ENCODE measurements at places on chromosomes 6 and 20. TPM values are rescaled to one million over a fixed set of nuclear protein-coding genes. Genes with fewer than 3 reads are reported as not detected.

YIPF3 gene
- polyA plus RNA-seq: 91.2 TPM

RBBP8NL gene
- polyA plus RNA-seq: 14.9 TPM

RNF182 gene
- not detected for polyA plus RNA-seq

SYCP2L gene
- polyA plus RNA-seq: 0.07 TPM

GPR63 gene
- 0.27 TPM for polyA plus RNA-seq

SEL1L2 gene
- not detected for polyA plus RNA-seq

KCNG1 gene
- polyA plus RNA-seq: 1.3 TPM

VSTM2L gene
- 0.67 TPM for polyA plus RNA-seq

OOEP gene
- not detected for polyA plus RNA-seq

SERPINB6 gene
- 280 TPM for polyA plus RNA-seq

ULBP3 gene
- 1.4 TPM for polyA plus RNA-seq

ANKRD66 gene
- not detected for polyA plus RNA-seq

RNF114 gene
- polyA plus RNA-seq: 51.2 TPM

THBS2 gene
- 0.45 TPM for polyA plus RNA-seq

ZC2HC1B gene
- not detected for polyA plus RNA-seq

EDN1 gene
- 7.3 TPM for polyA plus RNA-seq

TAP1 gene
- polyA plus RNA-seq: 70.2 TPM

PMEPA1 gene
- polyA plus RNA-seq: 4.0 TPM

SFTA2 gene
- polyA plus RNA-seq: 0.83 TPM

HLA-C gene
- polyA plus RNA-seq: 219 TPM

SLC2A4RG gene
- 16.2 TPM for polyA plus RNA-seq

SAMD5 gene
- polyA plus RNA-seq: 2.2 TPM

SAMD10 gene
- polyA plus RNA-seq: 7.3 TPM

HLA-DRB5 gene
- polyA plus RNA-seq: not detected

HLA-DQA1 gene
- 6.5 TPM for polyA plus RNA-seq

WFDC12 gene
- polyA plus RNA-seq: not detected

KIF25 gene
- polyA plus RNA-seq: not detected

LRFN2 gene
- polyA plus RNA-seq: not detected

CD24 gene
- 436 TPM for polyA plus RNA-seq

DUSP15 gene
- polyA plus RNA-seq: 1.4 TPM

LY6G6C gene
- polyA plus RNA-seq: not detected

VSX1 gene
- polyA plus RNA-seq: not detected

HUS1B gene
- polyA plus RNA-seq: 0.19 TPM

MLN gene
- 136 TPM for polyA plus RNA-seq

PLEKHG1 gene
- 7.0 TPM for polyA plus RNA-seq

SLC17A1 gene
- not detected for polyA plus RNA-seq

RBM38 gene
- 13.2 TPM for polyA plus RNA-seq

RBPJL gene
- 0.04 TPM for polyA plus RNA-seq

C6orf163 gene
- polyA plus RNA-seq: 2.5 TPM

SYNDIG1 gene
- 1.9 TPM for polyA plus RNA-seq

Measured in small intestine (tissue), 16 donors.